Adipose tissue (tissue), 3 donors: ENCODE measurements at places on chromosomes 3 and 15. TPM values are rescaled to one million over a fixed set of nuclear protein-coding genes. Genes with fewer than 3 reads are reported as not detected.

The GOLGA8M gene
- 0.39 TPM for polyA plus RNA-seq

The ZCWPW2 gene
- 4.8 TPM for polyA plus RNA-seq

The DNAH12 gene
- 0.22 TPM for polyA plus RNA-seq

The ZBED2 gene
- not detected for polyA plus RNA-seq

The GOLGA8O gene
- polyA plus RNA-seq, result 0.74 TPM

The GOLGA8G gene
- polyA plus RNA-seq, result not detected

The ONECUT1 gene
- not detected for polyA plus RNA-seq

The TMEM207 gene
- polyA plus RNA-seq, result not detected

The AMT gene
- 11.2 TPM for polyA plus RNA-seq

The PLD1 gene
- polyA plus RNA-seq, result 11.9 TPM

The CPN2 gene
- 0.58 TPM for polyA plus RNA-seq

The CHMP2B gene
- 31.6 TPM for polyA plus RNA-seq

The CCDC39 gene
- polyA plus RNA-seq, result 0.11 TPM

The GCSAM gene
- polyA plus RNA-seq, result 0.12 TPM

The RASGRP1 gene
- polyA plus RNA-seq, result 0.76 TPM

The TUSC7 gene
- polyA plus RNA-seq, result not detected

The CLDN16 gene
- polyA plus RNA-seq, result 0.28 TPM

The ERICH6 gene
- not detected for polyA plus RNA-seq

The GOLGA8J gene
- polyA plus RNA-seq, result not detected

The SUSD5 gene
- polyA plus RNA-seq, result 0.54 TPM

The CYP1A1 gene
- polyA plus RNA-seq, result 12.7 TPM

The HGD gene
- 1.9 TPM for polyA plus RNA-seq

The ADAMTS17 gene
- 2.6 TPM for polyA plus RNA-seq

The C3orf52 gene
- 3.4 TPM for polyA plus RNA-seq
